ENCODE measurements at places on chromosomes 7 and 10.
A peak's percentile ranks its signal among the peaks of the same experiment; 100 is the strongest.

DNA sequence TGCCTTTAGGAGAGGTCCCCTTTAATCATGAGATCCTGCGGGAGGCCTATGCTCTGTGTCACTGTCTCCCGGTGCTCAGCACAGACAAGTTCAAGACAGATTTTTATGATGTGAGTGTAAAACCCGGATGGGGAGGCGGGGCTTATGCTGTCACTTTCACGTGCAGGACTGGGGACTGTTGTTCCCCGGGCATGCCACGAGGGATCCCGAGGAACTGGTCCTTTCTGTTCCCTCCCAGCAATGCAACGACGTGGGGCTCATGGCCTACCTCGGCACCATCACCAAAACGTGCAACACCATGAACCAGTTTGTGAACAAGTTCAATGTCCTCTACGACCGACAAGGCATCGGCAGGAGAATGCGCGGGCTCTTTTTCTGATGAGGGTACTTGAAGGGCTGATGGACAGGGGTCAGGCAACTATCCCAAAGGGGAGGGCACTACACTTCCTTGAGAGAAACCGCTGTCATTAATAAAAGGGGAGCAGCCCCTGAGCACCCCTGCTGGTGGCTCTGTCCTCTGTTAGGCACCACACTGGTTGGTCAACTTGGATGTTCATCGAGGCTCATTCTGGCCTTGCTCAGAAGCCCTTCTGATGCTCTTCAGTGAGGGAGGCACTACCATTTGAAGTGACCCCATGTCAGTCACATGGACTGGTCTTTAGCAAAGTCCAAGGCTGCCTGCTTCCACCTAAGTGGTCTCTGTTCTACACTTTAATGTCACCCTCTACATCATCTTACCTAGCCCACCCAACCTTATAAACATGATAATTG is 2.8 kb downstream of the COPS6 start:
- DNase-seq = no peak

GRCh38 chr7:110922906-110923305 is 168.0 kb upstream of the LRRN3 start:
- no peak for DNase-seq

- DNase-seq = no peak
Measured at GRCh38 chr10:112639298-112639697, 192.3 kb downstream of the VTI1A start.

DNA sequence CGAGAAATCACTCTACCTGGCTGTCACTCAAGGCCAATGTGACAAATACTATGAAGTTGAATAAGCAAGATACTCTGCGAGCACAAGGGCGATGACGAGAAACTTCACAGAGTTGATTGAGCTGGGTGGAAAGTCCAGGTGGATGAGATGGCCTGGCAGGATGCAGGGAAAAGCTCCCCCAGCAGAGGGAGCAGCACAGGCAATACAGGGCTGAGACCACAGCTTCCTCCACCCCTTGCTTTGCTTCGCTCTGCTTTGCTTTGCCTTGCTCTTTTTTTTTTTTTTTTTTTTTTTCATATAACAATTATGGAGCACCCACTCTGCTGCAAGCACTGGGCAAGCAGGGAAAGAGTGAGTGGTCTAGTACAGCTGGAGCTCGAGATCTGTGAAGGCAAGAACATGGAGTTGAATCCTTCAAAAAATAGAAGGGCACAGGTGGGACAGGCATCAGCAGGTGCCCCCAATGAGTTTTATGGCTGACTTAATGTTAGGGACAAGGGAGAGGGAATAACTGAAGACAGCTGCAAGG is 88.3 kb downstream of the CABCOCO1 start:
- DNase-seq = peak; percentile 12

DNA sequence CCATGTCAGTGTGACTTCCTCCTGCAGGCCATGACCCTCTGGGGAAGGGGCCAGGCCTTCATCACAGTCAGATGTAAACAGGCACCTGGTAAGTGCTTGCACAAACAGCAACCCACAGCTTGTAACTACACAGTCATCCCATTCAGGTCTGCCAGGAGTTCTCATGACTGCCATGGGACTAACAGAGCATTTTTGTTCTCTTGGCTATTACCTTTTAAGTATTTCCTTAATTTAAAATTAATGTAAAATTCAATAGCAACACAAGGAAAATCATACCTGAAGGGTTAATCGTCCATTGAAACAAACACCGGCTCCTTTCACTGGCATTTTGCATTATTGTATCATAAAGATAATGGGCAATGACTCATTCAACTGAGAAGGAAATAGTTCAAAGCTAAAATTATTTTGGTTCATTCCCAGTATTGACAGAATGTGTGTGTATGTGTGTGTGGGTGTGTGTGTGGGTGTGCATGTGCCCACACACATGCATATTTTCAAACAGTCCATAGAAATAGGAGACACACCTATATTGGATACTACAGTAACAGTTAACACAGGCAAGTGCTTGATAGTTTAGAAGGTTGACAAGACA is 307.9 kb downstream of the WDR11 start:
- DNase-seq = no peak

GRCh38 chr7:26237035-26237807 is 35.7 kb downstream of the CBX3 start:
- DNase-seq = no peak

- no peak for DNase-seq
Measured at GRCh38 chr10:77989081-77989724, 40.1 kb downstream of the POLR3A start.

DNA sequence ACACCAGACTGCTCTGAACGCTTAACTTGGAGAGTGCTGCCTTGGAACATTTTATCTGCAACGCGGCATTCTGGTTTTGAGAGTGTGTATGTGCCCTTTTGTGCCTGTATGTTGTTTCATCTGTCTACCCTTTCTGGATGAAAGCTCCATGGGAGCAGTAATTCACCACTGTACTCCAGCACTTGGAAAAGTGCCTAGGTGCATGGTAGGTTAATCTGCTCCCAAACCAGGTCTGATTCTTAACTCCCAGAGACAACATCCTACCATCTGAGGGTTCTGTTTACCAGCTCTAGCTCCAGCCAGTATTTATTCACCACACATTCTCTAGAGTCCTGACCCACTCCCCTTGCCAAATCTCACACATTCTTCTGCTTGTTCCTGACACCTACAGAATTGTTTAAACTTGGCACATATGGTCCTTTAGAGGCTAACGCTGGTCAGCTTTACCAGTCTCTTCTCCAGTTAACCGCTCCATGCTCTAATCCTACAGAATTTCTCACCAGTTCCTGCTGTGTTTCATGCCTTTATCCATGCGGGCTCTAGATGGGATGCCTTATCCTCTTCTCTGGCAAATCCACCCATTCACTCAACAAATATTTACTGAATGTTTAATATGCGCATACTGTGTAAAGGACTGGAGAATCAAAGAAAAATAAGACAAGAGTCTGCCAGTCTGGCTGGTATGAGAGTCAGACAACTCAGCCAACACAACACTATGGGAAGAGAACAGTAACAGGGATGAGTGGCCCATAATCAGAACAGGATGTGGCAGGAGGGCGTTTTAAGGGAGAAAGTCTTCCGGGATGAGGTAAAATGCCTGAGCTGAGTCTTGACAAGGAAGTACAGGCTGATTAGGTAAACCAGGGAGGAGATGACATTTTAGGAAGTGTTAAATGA is 46.3 kb downstream of the MTPN start:
- no peak for DNase-seq

DNA sequence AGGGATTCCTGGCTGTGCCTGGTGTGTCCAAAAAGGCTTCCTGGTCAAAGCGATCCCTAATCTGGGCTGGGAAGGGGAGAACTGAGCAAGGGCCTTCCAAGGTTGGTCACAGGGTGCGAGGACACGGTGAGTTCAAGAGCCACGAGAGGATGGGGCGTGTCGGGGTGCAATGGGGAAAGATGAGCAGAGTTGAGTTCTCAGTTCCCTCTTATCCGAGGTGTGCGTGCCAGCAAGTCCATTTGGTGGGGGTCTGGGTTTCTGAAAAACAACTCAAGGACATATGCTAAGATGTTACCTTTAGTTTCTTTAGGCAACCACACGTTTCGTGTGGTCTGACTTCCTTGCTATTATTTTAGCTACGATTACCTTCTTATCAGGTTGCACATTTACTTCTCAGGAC is 1.3 kb downstream of the ZNF775 start:
- DNase-seq = no peak

- no peak for DNase-seq
Measured at GRCh38 chr7:35025369-35025870, 11.9 kb downstream of the DPY19L1 start.

GRCh38 chr7:25216837-25217236 is 11.4 kb downstream of the NPVF start:
- DNase-seq = no peak

DNA sequence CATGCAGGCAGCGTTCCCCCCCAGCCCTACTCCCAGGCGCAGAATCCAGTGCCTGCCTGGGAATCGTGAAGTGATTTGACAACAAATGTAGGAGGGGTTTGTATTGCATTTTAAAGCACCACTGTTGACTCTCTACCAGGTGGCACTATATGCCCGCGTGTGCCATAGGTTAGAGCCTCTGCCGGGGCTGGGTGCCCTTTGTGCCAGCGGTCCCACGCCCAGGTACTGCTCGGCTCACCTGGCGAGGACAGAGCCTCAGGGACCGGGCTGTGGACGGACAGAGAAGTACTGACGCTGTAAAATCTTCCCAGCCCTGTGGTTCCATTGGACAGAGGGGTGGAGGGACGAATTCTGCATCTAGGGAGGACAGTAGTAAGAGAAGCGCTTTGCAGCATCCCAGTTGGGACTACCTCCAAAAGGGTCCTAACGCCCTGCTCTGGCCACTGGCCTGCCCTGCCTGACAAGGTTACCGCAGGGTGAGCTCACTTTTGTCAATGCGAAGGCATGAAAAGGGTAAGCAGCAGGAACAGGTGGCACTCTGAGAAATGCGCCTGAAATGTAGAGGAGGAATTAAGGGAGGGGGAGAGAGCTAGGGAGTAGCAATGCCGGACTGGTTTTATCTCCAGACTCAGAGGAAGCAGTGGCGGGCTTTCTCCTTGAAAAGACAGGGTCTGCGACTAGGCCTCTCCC is 788 bp upstream of the CACNA2D1 start:
- no peak for DNase-seq

DNA sequence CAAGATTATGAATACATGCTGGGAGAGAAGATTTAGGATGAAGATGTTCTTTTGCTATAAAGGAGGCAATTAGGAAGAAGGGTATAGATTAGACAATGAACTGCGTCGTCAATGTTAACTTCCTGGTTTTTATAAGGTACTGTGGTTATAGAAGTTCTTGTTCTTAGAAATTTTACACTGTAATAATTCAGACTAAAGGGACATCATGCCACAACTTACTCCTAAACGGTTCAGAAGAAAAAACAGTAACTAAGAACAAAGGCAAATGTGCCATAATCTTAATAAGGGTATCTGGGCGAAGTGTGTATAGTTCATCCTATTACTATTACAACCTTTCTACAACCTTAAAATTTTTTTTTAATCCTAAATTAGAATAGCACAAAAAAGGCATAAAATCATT is 31.3 kb upstream of the DDC start:
- no peak for DNase-seq

DNA sequence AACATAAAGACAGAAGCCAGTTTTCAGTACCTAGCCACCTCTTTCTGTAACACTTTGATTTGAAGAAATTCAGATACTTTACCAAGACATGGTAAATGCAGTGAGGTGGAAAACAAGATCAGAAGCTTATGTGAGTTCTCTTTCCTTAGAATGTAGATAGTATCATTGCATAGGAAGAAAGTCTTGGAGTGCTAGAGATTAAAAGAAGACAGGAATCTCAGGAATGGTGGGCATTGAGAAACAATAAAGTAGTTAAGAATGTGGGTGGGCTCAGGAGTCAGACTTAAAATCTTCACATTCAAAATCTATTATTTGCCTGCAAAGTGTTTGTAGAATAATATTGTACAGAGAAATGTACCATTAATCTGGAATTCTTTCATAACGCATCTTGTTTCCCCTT is 58.9 kb downstream of the POLL start:
- DNase-seq = no peak

GRCh38 chr10:80104066-80104926 is 25.8 kb downstream of the TMEM254 start:
- no peak for DNase-seq

- DNase-seq = no peak
Measured at GRCh38 chr7:139589474-139589873, 66.0 kb downstream of the CLEC2L start.

DNA sequence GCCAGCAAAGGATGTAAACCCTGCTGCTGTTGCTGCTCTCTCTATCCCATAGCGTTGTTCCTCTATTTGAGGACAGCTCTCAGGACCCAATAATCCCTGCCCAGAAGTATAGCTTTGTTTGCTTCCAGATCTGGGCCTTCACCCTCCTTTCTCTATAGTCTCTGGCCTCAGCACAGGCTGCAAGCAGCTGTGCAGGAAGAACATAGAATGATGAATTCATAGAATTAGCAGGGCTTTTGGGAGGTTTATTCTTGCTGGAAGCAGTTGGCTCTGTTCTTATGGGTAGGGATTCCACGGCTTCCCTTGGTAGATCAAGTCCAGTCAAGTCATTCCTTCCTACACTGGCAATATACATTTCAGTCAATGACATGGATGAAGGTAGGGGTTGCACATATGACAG is 354.7 kb downstream of the HPSE2 start:
- DNase-seq = no peak

DNA sequence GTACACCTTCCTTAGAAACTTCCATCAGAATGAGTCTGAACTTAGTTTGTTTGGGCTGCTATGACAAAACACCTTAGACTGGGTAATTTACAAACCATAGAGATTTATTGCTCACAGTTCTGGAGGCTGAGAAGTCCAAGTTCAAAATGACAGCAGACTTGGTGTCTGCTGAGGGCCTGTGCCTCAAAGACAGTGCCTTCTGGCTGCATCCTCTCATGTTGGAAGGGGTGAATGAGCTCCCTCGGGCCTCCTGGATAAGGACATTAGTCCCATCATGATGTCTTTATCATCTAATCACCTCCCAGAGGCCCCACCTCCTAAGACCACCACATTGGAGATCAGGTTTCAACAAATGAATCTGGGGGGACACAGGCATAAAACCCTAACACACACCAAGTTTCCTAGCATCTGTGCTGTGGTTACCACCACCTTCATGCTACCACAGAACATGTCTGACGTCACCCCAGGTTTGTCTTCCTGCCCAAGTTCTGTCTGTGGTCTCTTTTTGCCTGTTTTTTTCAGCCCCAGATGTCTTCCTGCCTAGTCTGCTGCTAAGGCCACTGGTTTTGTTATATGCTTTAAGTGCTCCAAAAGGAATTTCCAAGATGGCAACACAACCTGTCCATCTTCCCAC is 150.9 kb upstream of the COBL start:
- DNase-seq = no peak

DNA sequence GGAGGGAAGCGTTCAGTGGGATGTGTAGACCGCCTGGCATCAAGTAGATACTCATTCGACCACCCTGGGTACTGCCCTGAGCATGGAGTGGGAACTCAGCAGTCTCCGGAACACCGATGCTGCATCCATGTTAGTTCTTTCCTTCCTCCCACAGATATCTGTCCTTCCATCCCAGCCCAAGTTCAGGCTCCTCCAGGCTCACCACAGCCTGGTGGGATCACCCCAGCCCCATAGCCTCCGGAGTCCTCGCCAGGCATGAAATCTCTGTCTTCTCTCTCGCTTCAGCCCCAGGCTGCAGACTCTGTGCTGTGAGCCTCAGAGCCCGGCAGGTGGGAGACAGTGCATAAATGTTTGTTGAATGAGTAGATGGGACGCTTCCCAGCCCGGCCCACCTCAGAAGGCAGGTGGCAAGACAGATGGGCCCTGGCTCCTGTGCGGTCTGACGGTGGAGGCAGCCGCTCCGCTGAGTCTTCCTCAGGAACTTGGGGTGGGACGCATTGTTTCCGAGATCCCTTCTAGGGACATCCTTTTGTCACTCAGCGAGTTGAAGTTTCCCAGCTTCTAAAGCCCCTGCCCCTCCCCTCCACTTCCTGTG is 42.9 kb downstream of the ELFN1 start:
- DNase-seq = no peak

GRCh38 chr10:89302625-89303024 is 779 bp downstream of the IFIT2 start:
- no peak for DNase-seq
